Stimulated activated CD4-positive, alpha-beta T cell treated with anti-CD3 and anti-CD28 coated beads, Interleukin-4, amount 100 ng/mL, for 48 hours (primary cell): ENCODE measurements at places on chromosomes 16 and 17.

GRCh38 chr16:48353565-48354163, 31.5 kb downstream of the SIAH1 start:
- no peak for DNase-seq

GRCh38 chr16:54318941-54319340, 32.4 kb upstream of the IRX3 start:
- DNase-seq, result no peak

DNA sequence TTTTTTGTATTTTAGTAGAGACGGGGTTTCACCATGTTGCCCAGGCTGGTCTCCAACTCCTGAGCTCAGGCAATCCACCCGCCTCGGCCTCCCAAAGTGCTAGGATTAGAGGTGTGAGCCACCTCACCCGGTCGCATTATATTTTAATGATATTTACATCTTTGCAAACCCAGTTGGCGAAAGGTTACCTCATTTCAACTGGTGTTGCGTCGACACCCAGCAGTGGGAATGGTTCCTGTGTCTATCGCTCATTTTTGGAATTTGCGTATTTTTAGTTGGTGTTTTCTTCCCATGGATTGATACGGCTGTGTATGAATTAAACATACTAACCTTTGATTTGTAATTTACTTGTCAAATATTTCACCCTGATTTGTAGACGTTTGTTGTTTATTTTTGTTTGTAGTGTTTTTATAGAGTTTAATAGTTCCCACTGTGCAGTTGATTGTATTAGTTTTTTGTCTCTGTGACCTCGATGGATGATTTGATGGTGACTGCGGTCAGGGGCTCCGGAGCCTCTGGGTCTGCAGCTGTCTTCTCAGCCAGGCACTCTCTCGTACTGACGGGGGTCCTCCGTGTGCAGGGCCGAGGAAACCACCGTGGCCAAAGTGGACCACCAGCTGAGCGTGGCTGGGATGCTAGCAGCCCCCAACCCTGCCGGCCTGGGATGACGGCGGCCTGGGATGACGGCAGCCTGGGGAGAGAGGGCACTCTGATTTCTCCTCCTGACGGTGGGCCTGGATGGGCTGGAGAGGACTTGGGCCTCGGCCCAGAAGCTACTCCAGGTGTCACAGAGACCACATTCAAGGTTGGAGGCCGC, 4.0 kb downstream of the CD7 start:
- no peak for DNase-seq

GRCh38 chr16:56848029-56848936, 16.7 kb upstream of the SLC12A3 start:
- DNase-seq, result no peak

DNA sequence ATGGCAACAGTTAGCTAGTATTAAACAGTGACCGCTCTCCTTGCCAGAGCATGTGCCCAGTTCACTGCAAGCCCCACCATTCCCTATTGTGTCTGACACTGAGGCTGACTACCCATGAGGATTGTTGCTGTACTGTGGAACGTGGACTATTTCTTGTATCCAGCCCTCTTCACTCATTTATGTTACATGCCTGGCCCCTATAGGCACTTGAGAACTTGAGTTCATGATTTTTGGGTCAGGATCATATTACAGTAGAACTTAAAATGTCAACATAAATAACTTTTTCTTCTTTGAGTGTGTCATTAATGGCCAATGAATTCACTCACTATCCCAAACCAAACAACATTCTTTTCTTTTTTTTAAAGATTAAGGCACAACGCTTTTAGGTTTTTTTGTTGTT, 55.7 kb downstream of the LYRM1 start:
- no peak for DNase-seq

DNA sequence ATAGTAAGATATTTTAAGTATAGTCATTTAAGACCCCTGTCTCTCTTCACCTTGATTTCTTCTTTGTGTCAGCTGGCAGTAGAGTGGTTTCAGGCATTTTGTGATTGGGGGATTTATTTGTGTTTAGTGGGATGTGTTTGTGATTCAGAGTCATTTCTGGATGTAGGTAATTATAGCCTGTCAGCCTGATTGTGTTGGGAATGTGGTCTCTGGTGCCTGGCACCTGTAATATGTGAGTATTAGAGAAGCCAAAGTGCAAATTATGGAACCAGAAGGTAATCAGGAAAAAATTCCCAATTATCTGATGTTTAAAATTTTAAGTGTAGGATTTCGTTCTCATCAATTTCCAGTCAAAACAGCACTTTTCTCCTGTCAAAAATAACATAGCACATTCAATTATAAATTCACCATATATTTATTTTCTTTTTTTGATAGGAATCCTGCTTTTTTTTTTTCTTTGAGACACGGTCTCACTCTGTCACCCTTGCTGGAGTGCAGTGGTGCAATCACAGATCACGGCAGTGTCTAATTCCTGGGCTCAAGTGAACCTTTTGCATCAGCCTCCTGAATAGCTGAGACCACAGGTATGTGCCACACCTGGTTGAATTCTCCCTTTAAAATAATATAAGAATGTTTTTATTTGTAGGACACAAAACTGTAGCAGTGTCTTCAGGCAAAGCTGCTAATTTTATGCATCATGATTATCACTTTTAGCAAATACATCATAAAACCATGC, 42.7 kb downstream of the ATF7IP2 start:
- DNase-seq, result no peak

GRCh38 chr17:28180449-28180848, 138.0 kb downstream of the NLK start:
- DNase-seq, result no peak

GRCh38 chr17:3729881-3730280, 6.2 kb downstream of the HASPIN start:
- DNase-seq, result no peak

DNA sequence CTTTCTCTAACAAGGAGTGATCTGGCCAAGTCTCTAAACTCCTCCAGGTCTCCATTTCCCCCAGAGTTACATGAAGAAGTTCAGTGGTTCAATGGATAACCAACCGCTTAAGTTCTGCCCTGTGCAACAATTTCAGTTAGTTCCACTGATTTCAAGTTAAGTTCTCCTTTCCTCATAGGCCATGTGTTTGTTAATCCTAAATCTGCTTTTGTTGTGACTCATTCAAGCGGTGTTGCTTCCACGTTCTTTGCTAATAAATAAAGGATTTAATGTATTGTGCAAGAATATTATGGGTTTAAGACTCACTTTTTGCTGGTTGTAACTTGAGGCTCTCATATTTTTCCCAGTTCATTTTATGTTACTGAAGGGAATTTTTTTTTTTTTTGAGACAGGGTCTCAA, 36.3 kb downstream of the GNA13 start:
- DNase-seq, result no peak

- no peak for DNase-seq
Measured at GRCh38 chr17:42832213-42832933, 824 bp upstream of the PSME3 start.

- peak; percentile 67 for DNase-seq
Measured at GRCh38 chr16:87895641-87896141, 26.4 kb upstream of the SLC7A5 start.

GRCh38 chr16:726438-727290, at the start of the genes CCDC78 and HAGHL:
TSS of gene CCDC78 (minus strand) at chr16:726443. CDS start at chr16:726367, 76 bp downstream.
TSS of gene HAGHL (plus strand) at chr16:727106. CDS start at chr16:727510, 404 bp downstream.
- no peak for DNase-seq

- no peak for DNase-seq
Measured at GRCh38 chr17:55053855-55054254, 85.3 kb downstream of the STXBP4 start.

DNA sequence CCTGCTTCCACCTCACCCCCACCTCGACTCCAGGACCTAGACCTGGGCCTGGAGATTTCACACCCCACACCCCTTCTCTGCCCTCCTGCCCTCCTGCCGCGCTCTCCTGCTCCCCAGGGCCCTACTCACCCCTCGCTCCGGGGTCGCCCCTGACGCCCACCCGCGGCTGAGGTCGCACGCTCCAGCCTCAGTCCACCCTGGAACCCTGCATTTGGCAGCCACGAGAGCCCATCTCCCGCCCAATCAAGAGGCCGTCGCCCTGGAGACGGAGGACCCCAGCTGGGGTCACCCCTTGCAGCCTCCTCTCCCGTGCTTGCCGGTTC, 16.1 kb downstream of the TLE7 start:
- no peak for DNase-seq

- peak; percentile 44 for DNase-seq
Measured at GRCh38 chr17:17682293-17682736, 1.1 kb downstream of the RAI1 start.

GRCh38 chr16:89863741-89864526, 9.5 kb upstream of the TCF25 start:
- no peak for DNase-seq

DNA sequence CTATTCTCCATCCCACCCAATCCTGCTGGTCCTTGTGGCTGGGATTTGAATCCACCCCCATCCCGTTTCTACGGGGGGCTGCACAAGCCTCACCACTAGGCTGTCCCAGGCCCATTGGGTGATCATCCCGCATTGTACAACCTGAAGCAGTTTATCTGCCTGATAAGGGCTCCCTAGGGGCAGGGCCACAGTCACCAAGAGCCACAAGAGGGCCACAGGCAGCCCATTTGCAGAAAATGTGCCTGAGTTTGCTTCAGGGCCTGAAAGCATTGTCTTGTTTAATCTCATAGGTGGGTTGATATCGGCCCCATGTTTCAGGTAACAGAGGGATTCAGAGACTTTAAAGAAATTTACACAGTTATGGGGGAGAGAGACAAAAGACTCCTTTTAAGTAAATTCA, 245.0 kb downstream of the CPPED1 start:
- no peak for DNase-seq

GRCh38 chr17:28577466-28577824, 750 bp upstream of the ALDOC start:
- DNase-seq, result no peak

GRCh38 chr17:34773036-34773435, 188.2 kb downstream of the CCT6B start:
- DNase-seq, result no peak

- DNase-seq, result no peak
Measured at GRCh38 chr17:2635675-2636074, 42.2 kb downstream of the PAFAH1B1 start.

GRCh38 chr17:78805301-78805700, 23.2 kb upstream of the CYTH1 start:
- peak; percentile 51 for DNase-seq

- DNase-seq, result no peak
Measured at GRCh38 chr16:76653390-76654026, 376.3 kb downstream of the CNTNAP4 start.

DNA sequence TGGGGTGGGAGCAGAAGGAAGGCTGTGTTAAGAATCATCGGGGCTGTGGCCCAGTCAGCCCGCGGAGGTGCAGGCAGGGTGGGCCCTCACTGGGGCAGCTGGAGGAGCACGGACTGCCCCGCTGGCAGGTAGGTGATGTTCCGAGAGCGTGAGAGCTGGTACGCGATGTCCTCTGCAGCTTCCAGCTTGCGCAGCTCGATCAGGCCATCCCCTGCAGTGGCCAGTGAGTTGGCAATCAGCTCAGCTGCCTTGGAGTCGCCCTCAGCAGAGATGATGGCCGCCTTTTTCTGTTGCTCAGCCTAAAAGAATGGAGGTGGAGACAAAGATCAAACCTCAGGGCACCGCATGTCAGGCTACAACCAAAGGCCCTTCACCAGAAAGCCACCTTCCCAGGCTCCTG, 9.8 kb downstream of the PHB1 start:
- DNase-seq, result no peak

DNA sequence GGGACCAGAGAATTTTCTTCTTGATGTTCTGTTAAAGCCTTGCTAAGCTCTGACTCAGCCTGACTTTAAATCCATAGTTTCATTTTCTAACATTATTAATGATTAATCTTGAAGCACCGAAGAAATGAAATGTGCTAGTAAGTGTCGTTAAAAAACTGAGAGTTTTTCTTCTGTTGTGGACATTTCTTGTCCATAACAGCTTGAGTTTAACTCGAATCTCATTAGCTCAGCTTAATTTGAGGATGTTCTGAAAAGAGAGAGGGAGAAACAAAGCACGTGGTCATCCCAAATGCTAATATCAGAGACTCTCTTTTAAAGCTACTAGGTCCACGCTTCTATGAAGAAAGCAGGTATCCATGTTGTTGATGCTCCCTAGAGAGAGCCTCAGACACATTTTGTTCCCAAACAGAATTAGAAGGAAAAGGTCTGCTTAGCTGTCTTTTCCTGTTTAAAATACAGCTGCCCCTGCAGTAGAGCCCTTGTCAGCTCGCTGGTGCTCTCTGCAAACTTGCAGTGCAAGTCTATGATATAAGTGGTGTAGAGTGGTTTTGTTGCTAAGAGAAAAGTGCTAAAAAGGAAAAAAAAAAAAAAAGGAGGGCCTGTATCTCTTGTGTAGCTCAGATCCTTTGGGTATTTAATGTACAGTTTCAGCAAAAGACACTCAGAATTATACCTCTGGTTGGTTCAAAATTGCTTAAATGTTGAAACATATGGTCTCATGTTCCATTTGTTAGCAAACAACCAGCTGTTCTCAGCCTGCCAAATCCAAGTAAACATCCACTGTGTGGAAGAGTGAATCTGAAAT, 191.1 kb upstream of the TBX2 start:
- DNase-seq, result no peak

GRCh38 chr16:8814095-8814806, 16.6 kb downstream of the PMM2 start:
- DNase-seq, result no peak

DNA sequence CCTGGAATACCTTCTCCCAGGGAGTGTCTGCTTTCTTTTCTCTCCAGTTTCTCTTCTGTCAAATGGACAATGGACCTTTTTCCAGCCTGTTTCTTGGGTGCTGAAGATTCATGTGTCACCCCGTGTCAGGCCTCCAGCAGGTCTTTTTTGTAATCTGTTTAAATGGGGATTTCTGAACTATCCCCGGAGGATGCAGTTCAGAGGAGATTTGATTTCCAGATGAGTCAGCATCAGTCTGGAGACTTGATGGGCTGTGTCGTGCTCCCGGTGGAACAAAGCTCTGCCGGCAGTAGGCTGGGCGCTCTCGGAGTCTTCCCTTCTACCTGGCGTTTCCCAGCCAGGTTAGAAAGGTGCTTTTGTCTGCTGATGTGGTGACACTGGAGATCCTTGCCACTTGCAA, 440.6 kb downstream of the HS3ST3B1 start:
- DNase-seq, result no peak
